Caudate nucleus (tissue), 63 donors: ENCODE measurements at places on chromosomes 5 and 9.

DNA sequence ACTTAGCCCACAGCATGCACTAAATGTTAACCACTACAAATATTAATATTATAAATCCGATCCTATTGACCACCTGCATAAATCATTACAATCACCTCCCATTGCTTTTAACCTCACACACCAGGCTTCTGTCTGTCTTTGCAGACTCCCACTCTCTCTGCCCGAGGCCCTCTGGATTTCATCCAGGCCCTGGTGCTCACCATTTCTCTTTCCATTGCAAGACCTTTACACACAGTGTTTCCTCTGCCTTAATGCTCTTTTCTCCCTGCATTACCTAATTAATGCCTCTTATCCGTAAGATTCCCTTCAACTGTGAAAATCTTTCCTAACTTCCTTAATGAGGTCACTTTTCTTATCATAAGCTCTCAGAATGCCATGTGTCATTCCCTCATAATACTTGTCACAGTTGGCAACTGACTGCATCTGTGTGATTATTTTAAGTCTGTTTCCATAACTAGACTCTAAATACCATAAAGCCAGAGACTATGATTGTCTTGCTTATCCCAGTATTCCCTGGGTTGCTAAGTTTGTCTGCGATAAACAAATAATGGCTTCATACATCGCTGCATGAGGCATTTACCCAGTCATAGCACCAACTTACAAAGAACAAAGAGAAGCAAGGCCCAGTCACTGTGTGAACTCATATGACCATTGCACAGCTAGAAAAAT lies 155.1 kb downstream of the CCDC192 start:
- DNase-seq, result no peak

DNA sequence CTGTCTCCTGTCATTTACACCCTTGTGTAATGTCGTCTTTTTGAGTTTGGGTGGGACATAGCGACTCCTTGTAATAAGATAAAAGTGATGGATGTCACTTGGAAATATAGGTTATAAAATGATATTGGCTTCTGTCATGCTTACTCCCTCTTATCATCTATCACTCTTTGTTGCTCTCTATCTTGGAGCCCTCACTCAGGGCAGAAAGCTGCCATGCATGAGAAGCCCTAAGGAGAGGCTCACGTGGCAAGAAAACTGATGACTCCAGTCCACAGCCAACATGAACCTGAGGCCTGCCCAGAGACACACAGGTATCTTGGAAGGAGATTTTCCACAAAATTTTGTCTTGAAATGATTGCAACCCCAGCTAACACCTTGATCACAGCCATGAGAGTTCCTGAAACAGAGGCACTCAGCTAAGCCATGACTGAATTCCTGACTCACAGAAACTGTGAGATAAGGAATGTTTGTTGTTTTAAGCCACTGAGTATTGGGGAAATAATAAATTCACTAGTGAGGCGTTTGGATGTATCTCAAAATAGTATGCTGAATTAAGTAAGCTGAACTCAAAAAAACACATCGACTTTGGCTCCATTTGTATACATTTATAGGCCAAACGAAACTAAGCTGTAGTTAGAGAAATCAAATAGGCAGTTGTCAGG lies 216.7 kb downstream of the CDH18 start:
- DNase-seq, result no peak

DNA sequence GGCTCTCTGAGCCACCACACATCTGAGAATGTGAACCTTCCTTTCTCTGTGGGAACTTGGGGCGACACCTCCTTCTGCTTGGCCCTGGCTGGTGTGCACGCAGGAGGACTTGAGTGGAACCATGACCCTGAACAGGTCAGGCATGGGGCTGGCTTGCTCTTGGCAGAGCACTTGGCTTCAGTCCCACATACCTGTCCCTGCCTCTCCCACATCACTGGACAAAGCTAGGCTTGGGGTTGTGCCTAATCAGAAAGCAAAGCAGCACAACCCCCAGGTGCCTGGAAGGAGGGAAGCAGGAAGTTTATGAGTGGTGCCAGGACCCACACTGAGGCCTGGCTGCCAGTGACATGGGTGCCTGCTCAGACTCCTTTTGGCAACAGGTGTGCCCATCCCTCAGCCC lies 13.2 kb downstream of the GADD45G start:
- no peak for DNase-seq

GRCh38 chr9:135886147-135886981 lies 21.0 kb downstream of the CAMSAP1 start:
- DNase-seq, result no peak

- DNase-seq, result no peak
These were observed 94.6 kb upstream of the HMHB1 start for GRCh38 chr5:143717400-143717799.
